ENCODE measurements at places on chromosomes 7 and 10.

DNA sequence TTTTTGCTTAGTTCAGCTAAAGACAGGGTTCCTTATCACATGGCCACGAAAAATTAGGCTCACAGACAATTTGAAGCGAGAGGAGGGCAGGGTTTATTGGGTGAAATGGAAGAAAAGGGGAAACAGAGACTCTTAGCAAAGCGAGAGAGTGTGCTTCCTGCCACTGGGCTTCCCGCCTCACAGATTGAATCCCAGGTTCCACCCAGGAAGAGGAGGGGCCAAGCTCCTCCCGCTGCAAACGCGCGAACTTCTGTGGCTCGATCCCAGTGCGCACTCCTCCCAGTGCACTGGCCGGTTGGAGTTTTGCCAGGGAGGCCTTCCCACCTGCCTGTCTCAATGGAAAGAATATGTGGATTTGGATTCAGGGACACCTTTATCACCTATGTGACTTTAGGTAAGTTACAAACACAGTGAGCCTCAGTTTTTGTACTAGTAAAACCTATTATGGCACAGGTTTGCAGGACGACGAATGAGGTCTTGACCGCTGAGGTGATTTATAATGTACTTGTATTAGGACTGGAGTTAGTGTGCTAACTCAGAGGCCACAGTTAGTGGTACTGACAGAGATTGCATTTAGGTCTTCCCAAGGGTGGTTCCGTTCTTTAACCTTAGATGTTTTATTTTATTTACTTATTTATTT, 48.5 kb upstream of the SP8 start:
- DNase-seq: no peak

DNA sequence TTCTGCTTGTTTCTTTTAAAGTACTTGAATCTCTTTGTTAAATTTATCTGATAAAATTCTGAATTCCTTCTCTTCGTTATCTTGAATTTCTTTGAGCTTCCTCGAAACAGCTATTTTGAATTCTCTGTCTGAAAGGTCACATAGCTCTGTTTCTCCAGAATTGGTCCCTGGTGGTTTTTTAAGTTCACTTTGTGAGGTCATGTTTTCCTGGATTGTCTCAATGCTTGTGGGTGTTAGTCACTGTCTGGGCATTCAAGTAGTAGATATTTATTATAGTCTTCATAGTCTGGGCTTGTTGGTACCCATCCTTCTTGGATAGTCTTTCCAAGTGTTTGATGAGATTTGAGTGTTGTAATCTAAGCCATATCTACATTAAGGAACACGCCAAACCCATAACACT, 1060.6 kb downstream of the LRMDA start:
- DNase-seq: no peak

DNA sequence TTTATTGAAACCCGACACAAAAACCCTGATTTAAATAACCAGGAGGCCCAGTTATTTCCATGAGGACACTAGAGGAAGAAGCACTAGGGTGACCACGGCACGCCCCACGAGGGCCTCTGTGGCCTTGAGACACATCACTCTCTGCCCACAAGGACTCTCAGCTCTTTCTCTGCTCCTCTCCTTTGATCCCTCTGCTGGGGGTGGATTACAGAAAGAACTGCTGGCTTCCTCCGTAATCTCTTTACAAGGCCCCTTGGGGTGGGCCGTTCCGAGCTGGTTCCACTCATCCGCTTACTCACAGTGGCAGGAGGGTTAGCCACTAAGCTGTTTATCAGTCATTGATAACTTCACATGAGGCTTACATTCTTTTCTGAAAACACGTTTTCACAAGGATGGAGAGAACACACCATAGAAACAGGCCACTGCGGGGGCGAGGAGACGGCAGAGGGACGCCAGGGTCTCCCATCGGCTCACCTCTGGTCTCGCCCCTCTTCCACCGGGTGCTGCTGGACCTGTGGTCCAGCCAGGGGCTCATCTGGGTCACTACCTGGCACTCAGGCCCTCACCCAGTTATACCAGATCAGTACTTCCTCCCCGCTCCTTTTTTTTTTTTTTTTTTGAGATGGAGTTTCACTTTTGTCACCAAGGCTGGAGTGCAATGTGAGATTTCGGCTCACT, 17.6 kb upstream of the PFKFB3 start:
- no peak for DNase-seq

- DNase-seq: no peak
These were observed 33.1 kb downstream of the STAMBPL1 start for GRCh38 chr10:88913127-88913526.

DNA sequence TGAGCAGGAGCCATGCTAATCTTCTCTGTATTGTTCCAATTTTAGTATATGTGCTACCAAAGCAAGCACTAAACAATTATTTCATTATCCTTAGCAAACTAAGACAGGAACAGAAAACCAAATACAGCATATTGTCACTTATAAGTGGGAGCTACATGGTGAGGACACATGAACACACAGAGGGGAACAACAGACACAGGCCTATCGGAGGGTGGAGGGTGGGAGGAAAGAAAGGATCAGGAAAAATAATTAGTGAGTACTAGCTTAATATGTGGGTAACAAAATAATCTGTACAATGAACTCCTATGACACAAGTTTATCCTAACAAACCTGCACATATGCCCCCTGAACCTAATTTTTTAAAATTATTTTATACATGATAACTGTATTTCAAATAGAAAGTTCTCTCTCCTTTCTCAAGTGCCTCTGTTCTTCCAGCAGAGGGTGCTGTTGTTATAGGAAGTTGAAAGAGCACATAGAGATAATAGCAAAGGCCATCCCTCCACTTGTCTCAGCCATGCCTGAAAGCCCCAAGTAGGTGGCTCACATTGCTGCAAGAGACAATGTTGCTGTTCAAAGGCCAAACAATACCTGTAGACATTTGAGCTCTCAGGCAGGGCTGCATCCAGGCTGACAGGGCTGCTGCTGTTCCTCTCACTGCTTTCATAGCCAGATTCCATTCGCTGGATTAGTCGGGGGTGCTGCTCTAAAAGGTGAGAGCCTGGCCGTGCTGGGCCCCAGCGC, 33.4 kb upstream of the PPP3CB start:
- peak; percentile 67 for DNase-seq

DNA sequence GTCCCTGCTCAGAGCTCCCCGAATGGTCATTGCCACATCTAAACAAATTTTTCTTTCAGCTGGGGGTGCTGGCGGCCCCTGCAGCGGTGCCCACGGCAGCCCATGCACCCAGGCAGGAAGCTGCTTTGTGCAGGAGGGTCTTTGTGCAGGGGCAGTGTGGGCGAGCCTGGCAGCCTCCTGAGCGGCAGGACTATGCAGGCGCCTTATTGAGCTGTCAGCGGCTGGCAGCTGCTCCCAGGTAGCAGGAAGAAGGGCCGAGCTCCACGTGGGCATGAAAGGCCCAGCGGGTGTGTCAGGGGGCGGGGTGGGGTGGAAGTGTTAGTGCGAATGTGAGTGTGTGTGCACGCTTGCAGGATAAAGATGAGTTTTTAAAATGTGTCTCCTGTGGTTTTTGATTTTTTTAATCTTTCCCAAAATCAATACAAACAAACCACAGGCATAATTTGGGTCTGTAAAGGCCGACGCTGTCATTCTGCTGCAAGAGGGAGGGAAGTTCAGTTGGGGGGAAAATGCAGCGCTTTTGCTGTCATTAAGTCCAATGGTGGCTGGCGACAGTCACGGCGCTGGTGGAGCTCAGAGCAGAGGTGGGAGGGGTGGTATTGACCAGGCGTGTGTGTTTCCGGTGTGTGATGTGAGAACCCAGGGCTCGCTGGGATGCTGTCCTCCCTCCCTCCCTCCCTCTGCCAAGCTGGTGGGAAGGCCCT, 83.9 kb downstream of the LHPP start:
- no peak for DNase-seq

DNA sequence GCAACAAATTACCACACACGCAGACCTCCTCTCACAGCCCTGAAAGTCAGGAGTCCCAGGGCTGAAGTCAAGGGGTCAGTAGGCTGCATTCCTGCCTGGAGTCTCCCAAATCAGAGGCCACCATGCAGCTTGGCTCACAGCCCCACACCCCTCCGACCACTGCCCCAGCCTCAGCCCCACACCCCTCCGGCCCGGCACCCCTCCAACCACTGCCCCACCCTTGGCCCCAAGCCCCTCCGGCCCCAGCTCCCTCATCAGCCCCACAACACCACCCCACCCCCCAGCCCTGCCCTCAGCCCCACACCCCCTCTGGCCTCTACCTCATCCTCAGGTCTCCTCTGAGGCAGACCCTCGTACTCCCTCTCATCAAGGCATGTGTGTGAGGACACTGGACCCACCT, 85.7 kb downstream of the DIP2C start:
- no peak for DNase-seq
